ENCODE measurements at places on chromosomes 6 and 20. TPM values are rescaled to one million over a fixed set of nuclear protein-coding genes. Genes with fewer than 3 reads are reported as not detected.

Gene GGTLC1
- total RNA-seq: not detected

Gene CEBPB
- 88.4 TPM for total RNA-seq

Gene TPD52L1
- total RNA-seq: 1.3 TPM

Gene PDCD2
- total RNA-seq: 52.5 TPM

Gene FOXQ1
- 5.0 TPM for total RNA-seq

Measured in placental pericyte (primary cell).